ENCODE measurements at places on chromosomes 4 and X.

GRCh38 chr4:143355540-143356217 is 19.0 kb downstream of the GAB1 start:
- DNase-seq = no peak

GRCh38 chr4:1541449-1542225 is 135.4 kb upstream of the NKX1-1 start:
- no peak for DNase-seq

DNA sequence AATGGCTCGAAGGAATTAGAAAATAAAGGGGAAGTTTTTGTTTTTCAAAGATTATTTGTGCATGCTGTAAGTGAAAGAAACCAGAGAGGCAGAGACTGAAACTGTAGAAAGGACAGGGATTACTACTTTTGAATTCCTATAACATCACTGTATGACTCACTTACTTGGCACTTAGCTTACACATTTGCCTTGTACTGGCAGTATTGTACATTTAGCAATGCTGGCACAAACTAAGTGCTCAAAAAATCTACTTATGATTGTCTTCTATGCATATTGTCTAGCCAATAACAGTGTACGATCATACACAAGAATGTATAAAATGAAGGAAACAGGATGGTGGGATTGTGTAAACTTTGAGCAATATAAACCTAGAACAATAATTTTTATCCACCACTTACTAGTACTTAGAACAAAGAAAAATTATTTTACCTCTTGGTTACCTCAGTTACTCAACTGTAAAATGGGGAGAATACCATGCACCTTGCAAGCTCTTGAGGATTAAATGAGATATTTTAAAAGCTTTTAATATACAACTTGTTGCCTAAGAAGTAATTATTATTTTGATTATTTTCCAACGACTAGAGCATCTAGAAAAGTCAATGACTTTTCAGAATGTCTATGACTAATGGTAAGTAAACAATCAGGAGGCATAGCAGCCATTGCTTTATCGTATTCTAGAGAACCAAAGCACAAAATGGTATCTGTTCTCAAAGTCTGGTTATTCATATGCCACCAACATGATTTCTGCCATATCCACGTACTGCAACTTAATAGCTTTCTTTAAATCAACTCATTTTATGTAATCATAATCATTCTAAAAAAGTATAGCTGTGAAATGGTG is 4.7 kb downstream of the FAM120C start:
- DNase-seq = no peak

- no peak for DNase-seq
Observed at GRCh38 chr4:7932287-7932686, 7.4 kb downstream of the AFAP1 start.

GRCh38 chr4:48692897-48693296 is 87.2 kb downstream of the FRYL start:
- no peak for DNase-seq

DNA sequence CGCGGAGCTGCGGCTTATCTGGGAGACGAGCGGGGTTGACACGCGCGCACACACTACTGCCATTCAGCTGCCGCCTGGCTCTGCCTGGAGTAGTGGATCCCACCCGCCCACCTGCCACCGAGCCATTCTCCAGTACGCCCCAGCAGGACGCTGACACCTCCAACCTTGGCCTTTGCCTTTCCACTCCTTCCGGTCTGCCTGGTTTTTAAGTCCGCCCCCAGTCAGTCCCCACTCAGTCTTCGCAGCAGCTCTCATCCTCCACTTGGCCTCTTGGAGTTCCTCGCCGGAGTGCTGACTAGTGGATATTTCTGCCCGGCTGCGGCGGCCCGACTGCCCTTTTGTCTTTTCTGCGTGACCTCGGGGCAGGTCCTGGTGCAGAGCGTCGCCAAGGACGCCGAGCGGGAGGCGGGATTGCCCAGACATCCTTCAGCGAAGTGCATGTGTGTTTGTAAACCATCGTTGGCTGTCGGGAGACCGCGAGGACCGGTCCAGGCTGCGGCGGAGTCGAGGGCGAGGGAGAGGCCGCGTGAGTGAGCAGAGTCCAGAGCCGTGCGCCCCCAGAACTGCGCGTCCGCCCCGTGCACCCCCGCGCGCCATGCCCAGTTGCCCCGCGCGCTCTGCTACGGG is 1.1 kb downstream of the SLIT2 start:
- DNase-seq = no peak

DNA sequence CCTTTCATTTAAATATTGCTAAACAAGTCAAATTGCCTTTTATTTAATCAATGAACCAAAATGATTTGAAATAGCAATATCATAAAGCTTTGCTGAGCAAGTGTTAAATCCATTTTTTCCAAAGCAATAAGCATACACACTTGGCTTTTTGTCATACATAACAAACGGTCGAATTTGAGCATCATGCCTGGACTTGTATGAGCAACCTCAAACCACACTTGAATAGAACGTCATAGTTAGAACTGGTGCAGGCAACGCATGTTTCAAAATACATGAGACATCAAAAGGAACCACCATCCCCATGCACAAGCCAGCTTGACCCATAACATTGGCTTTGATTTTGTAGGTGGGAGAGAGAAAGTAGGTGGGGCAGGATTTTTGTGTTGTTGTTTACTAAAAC is 812.3 kb upstream of the FRG1 start:
- no peak for DNase-seq

GRCh38 chrX:71053217-71053621 is 14.9 kb downstream of the SNX12 start:
- no peak for DNase-seq

DNA sequence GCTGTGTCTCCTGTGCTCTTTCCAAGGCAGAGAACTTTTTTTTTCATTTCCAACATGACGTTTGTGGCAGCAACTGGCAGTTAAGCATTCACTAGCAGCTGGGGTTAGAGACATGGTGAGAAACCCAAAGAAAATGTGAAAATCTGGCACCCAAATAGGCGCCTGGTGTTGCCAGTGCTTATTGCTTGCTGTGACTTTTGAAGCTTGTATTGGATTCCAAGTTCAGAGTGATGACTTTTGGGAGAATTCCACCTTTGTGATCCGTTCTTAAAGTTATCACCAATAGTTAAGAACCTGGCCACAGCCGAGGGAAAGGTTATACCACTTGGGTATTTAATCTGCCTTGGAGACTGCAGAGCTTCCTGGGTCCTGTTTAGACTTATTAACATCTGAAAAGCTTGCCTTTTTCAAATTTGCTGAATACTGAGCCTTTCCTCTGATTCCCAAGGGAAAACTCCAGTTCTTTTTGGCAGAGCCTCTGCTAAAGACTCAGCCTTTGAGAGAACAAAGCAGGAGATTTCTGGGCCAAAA is 101.0 kb downstream of the OPHN1 start:
- no peak for DNase-seq

DNA sequence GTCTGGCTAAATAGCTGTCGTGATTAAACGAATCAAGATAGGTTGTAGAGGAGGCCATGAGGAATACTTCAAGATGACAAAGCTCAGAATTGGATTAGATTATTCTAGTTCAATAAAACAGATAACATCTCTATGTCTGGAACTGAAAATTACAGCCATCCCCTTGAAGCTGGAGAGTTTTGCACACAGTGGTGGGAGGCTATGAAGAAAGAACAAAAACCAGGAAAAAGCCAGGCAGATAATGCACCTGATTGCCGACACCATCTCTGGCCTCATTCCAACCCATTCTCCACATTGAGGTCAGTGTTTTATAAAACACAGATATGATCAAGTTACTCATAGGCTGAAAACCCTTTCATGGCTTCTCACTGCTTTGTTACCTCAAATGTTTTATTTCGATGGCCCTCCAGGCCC is 188.3 kb downstream of the RASL11B start:
- DNase-seq = no peak

- DNase-seq = no peak
Observed at GRCh38 chr4:91118597-91118996, 991.4 kb downstream of the CCSER1 start.

DNA sequence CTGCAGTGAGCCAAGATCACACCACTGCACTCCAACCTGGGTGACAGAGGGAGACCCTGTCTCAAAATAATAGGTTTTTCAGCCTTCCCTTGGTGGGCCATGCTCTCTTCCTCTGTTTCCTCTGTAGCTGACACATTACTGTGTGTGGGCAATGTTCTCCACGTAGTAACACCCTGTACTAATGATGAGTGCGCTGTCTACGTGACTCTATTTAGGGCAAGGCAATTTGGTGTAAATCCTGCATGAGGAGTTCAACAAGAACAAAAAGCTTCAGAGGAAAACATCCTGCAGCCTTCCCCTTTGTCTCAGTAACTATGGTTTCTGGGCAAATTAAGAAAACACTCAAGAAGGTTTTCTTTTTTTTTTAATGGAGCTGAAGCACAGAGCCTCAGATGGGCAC is 24.4 kb upstream of the JAKMIP1 start:
- DNase-seq = no peak

GRCh38 chr4:108168671-108169523 is at the start of gene LEF1:
Gene LEF1 (minus strand): TSS chr4:108168932. CDS start chr4:108167767, 1,165 bp downstream.
- DNase-seq = peak; percentile 21

GRCh38 chr4:138409670-138410069 is 167.5 kb upstream of the SLC7A11 start:
- DNase-seq = no peak

- no peak for DNase-seq
Observed at GRCh38 chr4:185518494-185518893, 16.8 kb downstream of the PDLIM3 start.

- DNase-seq = no peak
Observed at GRCh38 chr4:90443231-90443630, 316.0 kb downstream of the CCSER1 start.

DNA sequence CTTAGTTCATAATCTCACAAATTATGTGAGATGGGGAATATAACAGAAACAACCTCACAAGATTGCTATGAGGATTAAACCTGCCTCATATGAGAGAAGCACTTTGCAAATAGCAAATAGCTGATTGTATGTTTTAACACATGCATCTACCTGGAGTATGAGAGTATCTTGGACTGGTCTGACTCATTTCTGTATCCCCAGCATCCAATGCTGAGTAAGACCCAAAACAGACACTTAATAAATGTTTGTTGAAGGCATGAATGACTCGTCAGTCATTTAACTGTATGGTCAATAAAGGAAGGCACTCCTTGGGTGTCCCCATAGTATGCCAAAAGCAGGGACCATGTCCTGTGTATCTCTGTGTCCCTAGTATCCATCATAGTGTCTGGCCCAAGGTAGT is 350.9 kb upstream of the F9 start:
- no peak for DNase-seq

- no peak for DNase-seq
Observed at GRCh38 chr4:106496061-106496460, 127.5 kb upstream of the GIMD1 start.

DNA sequence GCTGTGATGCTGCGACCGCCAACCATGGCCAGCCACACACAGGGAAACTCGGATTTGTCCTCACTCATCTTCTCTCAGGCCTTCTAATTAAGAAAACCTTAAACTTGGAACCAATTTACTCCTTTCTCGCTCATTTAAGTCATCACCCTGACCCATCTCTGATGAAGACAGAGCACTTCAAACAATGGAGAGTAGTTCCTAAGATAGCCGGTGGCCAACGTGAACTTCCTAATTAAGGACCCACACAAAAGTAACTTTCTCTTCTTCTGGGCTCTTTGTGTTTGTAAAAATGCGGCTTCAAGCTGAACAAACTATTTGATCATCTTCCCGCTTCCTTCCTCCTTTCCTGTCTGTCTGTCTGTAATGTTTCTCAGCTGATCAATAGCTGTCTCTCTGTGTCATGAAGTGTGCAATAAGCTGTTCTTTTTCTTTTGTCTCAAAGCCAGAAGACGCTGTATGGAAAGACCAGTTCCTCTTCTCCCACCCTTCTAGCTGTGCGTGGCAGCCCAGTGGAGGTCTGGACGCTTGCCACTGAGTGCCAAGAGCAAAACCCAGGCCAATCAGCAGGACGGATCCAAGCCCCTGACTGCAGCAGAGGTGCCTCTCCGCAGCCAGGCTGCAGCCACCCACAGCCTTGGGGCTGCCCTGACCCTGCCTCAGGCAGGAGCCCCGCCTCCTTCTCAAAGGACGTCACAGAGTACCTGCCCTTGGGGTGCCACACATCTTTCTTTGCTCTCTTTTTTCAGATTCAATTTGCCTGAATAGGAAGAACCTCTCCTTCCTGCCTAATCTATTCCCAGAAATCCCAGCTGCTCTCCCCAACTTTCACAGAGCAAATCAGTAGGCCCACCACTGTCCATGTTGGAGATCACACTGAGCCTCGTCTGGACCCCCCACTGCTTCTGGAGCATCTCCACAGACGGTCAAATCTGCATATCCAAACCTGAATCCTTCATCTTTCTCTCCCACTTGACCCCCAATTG is 59.3 kb downstream of the MAML3 start:
- no peak for DNase-seq

DNA sequence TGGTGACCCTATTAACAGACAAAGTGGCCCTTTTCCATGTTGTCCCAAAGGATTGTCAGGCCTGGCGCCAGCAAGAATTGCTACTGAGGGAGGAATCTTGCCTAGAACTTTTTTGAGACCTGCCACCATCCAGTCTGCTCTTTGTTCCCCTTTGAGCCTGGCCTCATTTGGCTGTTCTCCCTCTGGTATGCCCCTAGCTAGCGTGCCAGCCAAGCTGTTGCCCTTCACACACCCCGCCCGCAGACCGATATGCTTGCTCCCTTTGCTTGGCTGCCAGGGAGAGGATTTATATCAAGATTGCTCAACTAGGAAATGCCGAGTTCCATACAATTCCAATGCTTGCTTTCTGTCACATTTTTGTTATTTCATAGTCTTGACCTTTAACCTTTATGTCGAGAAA is 24.4 kb downstream of the IGSF1 start:
- no peak for DNase-seq

DNA sequence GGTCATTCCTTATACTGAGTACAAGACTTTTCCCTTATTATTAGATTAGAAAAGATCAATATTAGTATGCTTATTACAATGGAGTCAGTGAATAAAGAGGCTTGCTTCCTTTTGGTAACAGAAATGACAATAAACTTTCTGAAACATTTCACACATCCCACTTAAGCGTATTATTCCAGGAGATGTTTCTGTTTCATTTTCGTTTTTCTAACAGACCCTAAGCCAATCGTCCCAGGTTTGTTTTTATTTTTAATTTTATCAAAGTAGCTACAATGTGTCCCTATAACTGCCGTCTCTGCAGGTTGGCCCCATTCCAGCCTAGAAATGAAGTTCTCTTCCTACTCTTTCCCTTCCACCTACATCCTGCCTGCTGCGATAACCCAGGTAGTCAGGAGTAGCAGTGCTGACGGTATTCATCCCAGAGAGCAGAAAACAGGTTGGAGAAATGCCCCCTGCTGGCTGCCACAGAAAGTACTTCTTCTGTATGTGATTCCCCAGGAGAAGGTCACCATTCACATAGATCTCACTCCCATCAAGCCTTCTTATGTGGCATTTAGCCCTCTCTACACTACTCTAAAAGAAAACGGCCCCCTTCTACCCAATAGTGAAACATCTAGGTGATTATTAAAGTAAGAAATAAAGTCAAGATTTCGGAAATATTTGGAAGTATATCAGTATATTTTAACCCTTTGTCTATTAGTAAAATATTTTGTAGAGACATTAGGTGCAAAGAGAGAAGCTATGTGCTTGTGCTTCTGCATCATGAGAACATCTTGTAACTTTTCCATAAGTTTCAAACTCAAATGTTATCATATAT is 40.4 kb downstream of the ENPEP start:
- DNase-seq = no peak

GRCh38 chr4:177079327-177079726 is 230.3 kb upstream of the NEIL3 start:
- no peak for DNase-seq

Measured in activated gamma-delta T cell (primary cell).